ENCODE measurements at places on chromosomes 16 and 17. TPM values are rescaled to one million over a fixed set of nuclear protein-coding genes. Genes with fewer than 3 reads are reported as not detected.

The CES5A gene
- not detected for total RNA-seq

The ST3GAL2 gene
- 44.4 TPM for total RNA-seq

The PPY gene
- not detected for total RNA-seq

The CCNF gene
- total RNA-seq: 4.7 TPM

The NPIPA7 gene
- 11.7 TPM for total RNA-seq

The COX6A2 gene
- total RNA-seq: not detected

The KRTAP2-3 gene
- not detected for total RNA-seq

The KRT27 gene
- total RNA-seq: not detected

The TBC1D3B gene
- 11.8 TPM for total RNA-seq

- H3K4me3 ChIP-seq: no peak overlapping the region
- H3K27me3 ChIP-seq: no peaks in the 10 kb centered on the region
- H3K36me3 ChIP-seq: no peaks in the 10 kb centered on the region
- no peaks in the 10 kb centered on the region for H3K4me1 ChIP-seq
- DNase-seq: no peak
Observed at GRCh38 chr16:76183647-76184046, 93.6 kb upstream of the CNTNAP4 start.

DNA sequence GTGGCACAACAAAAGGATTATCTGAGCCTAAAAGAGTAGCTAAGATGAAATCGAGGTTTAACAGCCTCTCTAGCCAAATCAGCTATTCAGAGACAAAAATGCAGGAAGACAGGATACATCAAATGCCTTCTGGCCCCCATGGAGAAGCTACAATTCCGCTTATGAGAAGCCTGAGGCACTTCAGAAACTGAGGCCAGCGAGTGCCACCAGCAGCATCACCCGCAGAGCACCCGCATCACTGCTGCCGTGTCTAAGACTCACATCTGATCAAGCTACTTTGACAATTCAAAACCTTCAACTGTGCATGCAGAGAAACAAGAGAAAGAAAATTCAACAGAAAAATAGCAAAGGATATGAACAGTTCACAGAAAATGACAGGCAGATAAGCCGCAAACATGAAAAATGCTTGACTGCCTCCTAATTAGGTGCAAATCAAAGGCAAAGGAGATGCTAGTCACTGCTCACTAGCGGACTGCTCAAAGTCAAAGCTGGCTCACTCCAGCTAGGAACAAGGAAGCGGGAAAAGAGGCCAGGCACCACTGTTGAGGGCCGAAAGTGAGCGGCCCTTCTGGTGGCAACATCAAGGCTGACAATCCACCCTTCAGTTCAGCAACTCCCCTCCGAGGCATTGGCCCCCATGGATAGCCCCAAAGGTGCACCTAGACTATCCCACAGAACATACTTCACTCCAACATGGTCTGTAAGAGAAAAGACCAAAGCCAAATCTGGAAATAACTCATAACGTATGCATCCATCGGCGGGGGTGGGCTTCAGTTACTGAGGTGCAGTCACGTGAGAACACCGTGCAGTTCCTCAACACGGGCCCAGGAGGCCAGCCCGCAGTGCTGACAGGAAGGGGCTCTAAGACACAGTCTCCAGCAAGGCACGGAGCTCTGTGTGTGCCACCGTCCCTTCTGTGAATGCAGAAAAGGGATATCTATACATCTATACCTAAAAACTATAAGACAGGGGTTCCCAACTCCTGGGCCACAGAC lies 12.0 kb downstream of the MTHFSD start:
- peaks cover 100% of the 10 kb centered on the region for H3K36me3 ChIP-seq
- no peaks in the 10 kb centered on the region for H3K27me3 ChIP-seq
- no peak overlapping the region for H3K27ac ChIP-seq
- no peak for DNase-seq
- H3K4me3 ChIP-seq: no peak overlapping the region

- H3K27me3 ChIP-seq: no peaks in the 10 kb centered on the region
- peaks cover 38% of the 10 kb centered on the region for H3K36me3 ChIP-seq
- peaks cover 64% of the 10 kb centered on the region for H3K4me1 ChIP-seq
- H3K27ac ChIP-seq: peak overlapping the region; percentile 84
- peak overlapping the region; percentile 96 for H3K4me3 ChIP-seq
Observed at GRCh38 chr17:16439811-16440351, 24.5 kb downstream of the TRPV2 start.

- no peak overlapping the region for H3K27ac ChIP-seq
- H3K36me3 ChIP-seq: no peaks in the 10 kb centered on the region
- H3K27me3 ChIP-seq: no peaks in the 10 kb centered on the region
Observed at GRCh38 chr16:60414613-60415012, 1621.6 kb downstream of the CDH8 start.

GRCh38 chr16:21214086-21214485 lies 2.7 kb upstream of the ZP2 start:
- peaks cover 49% of the 10 kb centered on the region for H3K27me3 ChIP-seq
- no peaks in the 10 kb centered on the region for H3K4me1 ChIP-seq
- H3K36me3 ChIP-seq: no peaks in the 10 kb centered on the region
- no peak overlapping the region for H3K27ac ChIP-seq

- H3K4me1 ChIP-seq: peaks cover 16% of the 10 kb centered on the region
- H3K4me3 ChIP-seq: no peak overlapping the region
Observed at GRCh38 chr17:46776298-46777005, 42.0 kb downstream of the WNT3 start.

DNA sequence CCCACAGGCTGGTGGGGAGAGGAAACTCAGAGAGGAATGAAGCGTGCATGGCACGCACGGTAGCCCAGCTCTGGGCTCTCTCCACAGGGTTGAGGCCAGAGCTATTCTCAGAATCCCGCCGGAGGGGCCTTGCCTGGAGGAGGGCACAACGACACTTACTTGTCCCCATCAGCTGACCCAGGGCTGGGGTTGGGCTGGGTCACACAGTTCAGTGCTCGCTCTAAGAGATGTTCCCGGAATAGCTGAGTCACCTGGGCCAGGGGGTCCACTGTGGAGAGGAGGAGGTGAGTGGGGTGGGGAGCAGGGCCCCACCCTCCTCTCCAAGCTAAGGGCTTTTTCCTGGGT lies 21.8 kb downstream of the SREBF1 start:
- DNase-seq: no peak
- H3K4me1 ChIP-seq: peaks cover 20% of the 10 kb centered on the region
- no peaks in the 10 kb centered on the region for H3K27me3 ChIP-seq

GRCh38 chr16:964356-965035 lies 6.3 kb downstream of the LMF1 start:
- H3K27ac ChIP-seq: peak overlapping the region; percentile 65
- DNase-seq: peak; percentile 77
- peaks cover 29% of the 10 kb centered on the region for H3K36me3 ChIP-seq
- no peaks in the 10 kb centered on the region for H3K27me3 ChIP-seq
- H3K4me1 ChIP-seq: peaks cover 33% of the 10 kb centered on the region

- no peaks in the 10 kb centered on the region for H3K36me3 ChIP-seq
- peak; percentile 71 for DNase-seq
- peak overlapping the region; percentile 89 for H3K27ac ChIP-seq
Observed at GRCh38 chr17:82281076-82281475, 7.6 kb upstream of the CSNK1D start.

GRCh38 chr17:45129426-45129939 lies 2.8 kb downstream of the PLCD3 start:
- no peaks in the 10 kb centered on the region for H3K36me3 ChIP-seq
- H3K4me3 ChIP-seq: no peak overlapping the region
- H3K27ac ChIP-seq: no peak overlapping the region
- no peak for DNase-seq
- no peaks in the 10 kb centered on the region for H3K27me3 ChIP-seq

GRCh38 chr17:79737046-79737921 lies 6.5 kb downstream of the ENPP7 start:
- H3K4me1 ChIP-seq: peaks cover 21% of the 10 kb centered on the region
- no peak overlapping the region for H3K27ac ChIP-seq
- peaks cover 46% of the 10 kb centered on the region for H3K27me3 ChIP-seq
- H3K36me3 ChIP-seq: no peaks in the 10 kb centered on the region

DNA sequence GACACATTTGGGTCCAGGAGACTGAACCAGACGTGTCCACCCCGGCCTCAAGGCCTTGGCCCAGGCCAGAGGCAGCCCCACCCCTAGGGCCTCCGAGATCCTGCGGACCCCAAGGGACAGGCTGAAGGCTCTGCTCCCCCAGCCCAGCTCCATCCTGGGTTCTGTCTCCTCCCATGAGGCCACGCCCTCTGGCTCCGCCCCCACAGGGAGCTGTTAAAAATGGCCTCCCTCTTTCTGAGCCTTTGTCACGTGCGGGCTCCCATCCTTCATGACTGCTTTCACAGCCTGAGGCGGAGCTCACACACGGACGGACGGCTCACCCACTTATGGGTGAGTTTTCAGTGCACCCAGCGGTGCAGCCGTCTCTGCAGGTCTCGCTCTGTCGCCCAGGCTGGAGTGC lies 6.5 kb upstream of the CACNA1H start:
- no peaks in the 10 kb centered on the region for H3K27me3 ChIP-seq
- H3K4me3 ChIP-seq: no peak overlapping the region
- DNase-seq: no peak
- H3K27ac ChIP-seq: no peak overlapping the region

DNA sequence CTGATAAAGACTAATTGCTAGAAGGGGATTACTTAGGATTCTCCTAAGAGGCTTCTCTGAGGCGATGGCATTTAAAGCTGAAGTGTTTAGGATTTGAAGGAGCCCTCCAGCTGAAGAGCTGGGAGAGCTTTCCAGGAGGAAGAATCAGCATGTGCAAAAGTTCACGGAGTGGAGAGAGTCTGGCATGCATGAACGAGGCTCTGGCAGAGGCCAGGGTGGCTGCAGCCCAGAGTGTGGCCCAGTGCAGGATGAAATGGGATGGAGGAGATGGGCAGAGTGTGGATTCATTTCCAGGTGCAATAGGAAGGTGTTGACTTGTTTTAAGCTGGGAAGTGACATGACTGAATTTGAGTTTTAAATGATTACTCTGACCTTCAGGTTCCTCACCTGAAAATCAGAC lies 249.0 kb upstream of the CCL2 start:
- H3K4me1 ChIP-seq: no peaks in the 10 kb centered on the region
- no peaks in the 10 kb centered on the region for H3K27me3 ChIP-seq
- H3K4me3 ChIP-seq: no peak overlapping the region
- no peak overlapping the region for H3K27ac ChIP-seq
- no peaks in the 10 kb centered on the region for H3K36me3 ChIP-seq
- no peak for DNase-seq

GRCh38 chr17:5826384-5826783 lies 242.1 kb upstream of the NLRP1 start:
- DNase-seq: no peak
- no peak overlapping the region for H3K27ac ChIP-seq
- no peak overlapping the region for H3K4me3 ChIP-seq
- no peaks in the 10 kb centered on the region for H3K36me3 ChIP-seq

DNA sequence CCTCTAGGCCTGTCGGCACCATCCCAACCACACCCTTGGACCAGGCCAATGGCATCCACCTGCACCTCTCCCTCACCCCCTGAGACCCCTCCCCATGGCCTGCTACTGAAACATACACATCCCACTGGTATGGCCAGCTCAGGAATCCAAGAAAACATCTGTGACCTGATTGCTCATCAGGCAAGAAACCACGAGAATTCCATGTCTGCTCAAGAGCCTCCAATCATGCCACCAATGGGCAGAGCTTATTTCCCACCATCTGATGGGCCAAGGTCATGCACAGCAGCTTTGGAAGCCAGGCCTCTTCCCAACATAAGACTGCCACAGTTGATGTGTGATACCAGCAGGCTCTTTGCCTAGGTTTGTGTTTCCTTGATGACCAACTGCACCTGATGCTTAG lies 190.1 kb downstream of the C16orf78 start:
- no peaks in the 10 kb centered on the region for H3K27me3 ChIP-seq
- H3K36me3 ChIP-seq: no peaks in the 10 kb centered on the region
- no peaks in the 10 kb centered on the region for H3K4me1 ChIP-seq
- H3K4me3 ChIP-seq: no peak overlapping the region
- DNase-seq: no peak
